ENCODE measurements at places on chromosomes 4 and X.

- DNase-seq, result no peak
These were observed 51.9 kb downstream of the CC2D2A start for GRCh38 chr4:15521442-15522039.

- DNase-seq, result no peak
These were observed 46.6 kb downstream of the FAM193A start for GRCh38 chr4:2583092-2583491.

- DNase-seq, result no peak
These were observed 7.7 kb downstream of the GAK start for GRCh38 chr4:924107-925096.

DNA sequence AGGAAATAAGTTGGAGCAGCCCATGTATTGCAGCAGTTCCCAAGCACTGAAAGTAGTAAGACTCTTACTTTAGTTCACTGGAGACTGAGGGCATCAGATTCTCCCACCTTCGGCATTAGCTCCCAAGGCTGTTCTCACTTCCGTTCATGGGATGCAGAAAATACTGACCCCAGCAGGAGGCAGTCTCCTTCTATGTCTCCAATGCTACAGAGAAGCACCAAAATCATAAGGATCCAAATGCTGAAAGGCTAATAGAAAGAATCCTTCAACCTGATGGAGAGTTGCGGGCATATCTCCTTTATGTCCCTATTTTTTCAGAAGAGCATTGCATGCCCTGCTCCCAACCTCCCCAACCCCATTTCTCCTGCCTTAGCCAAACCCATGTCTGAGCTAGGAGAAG lies 32.4 kb downstream of the ADH7 start:
- DNase-seq, result no peak

DNA sequence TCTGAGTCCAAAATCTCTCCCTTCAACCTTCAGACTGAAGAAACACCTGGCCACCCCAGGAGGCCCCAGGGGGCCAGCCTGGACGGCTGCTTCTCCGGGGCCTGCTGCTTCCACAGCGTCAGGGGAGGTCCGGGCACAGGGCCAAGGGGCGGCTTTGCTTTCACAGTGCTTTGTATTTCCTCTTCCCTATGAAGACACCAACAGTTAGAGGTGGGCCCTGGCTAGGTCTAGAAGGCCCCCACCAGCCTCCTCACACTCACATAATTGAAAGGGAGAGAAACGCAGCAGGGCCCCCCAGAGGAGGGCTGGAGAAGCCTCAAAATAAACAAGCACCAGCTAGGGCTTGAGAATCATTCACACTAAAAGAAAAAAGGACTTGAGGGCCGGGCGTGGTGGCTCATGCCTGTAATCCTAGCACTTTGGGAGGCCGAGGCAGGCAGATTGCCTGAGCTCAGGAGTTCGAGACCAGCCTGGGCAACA lies 17.8 kb downstream of the SCD5 start:
- DNase-seq, result no peak

DNA sequence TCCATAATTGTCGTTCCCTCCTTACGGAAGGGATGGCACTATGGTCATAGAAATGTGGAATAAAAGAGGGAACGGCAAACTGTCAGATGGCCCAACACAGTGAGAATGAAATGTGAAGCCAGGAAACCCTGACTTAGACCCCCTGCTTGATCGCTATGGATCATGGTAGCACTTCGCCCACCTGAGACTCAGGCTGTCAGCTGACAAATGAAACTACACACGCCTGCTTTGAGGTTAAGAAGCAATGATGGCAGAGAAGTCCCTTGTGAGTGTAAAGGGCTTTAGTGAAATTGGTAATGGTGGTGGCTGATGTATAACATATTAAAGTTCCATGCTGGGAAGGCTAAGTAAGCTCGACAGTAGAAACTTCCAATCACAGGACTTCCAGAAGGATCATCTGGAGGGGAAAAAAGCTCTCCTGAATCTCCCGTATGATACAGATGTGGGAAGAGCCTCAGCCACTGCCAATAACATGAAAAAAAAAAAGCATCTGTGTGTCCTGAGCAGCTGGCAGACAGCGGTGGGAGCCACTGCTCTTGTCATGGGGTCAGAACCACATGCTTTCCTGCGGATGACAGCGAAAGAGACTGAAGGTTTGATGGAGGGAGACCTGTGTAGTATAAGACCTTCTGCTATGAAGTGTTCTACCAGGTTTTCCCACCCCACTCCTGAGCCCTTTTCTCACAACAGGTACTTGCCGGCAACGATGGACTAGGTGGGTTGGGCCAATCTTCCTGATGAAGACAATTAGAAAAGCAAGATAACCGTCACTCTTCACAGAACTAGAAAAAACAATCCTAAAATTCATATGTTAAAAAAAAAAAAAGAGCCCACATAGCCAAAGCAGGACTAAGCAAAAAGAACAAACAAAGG lies 107.6 kb downstream of the AFAP1 start:
- DNase-seq, result no peak

- no peak for DNase-seq
These were observed 13.8 kb upstream of the STBD1 start for GRCh38 chr4:76292730-76293129.

DNA sequence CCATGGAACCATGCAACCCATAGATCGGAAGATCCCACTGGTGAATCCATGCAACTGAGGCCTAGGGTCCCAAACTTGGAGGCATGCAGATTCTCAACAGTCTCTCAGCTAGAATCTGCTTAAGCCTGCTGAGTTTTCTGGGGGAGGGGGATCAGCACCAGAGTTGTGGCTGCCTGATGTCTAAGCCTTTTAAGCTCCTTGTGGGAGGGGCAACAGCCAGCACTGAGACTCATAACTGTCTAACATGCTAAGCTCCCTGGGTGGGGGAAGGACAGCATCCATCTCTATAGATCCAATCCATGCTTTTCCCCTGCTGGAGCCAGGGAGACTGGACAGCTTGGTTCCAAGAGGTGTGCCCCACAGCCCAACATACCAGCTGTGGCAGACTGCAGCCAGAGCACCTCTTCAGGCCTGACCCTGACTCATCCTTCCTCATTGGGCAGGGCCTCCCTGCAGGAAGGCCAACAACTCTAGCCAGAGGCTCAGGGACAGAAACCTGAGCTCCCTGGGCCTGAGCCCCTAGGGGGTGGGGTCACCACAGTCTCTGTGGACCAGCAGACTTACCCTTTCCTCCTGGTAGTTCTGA lies 300.1 kb upstream of the SLC7A11 start:
- DNase-seq, result no peak

DNA sequence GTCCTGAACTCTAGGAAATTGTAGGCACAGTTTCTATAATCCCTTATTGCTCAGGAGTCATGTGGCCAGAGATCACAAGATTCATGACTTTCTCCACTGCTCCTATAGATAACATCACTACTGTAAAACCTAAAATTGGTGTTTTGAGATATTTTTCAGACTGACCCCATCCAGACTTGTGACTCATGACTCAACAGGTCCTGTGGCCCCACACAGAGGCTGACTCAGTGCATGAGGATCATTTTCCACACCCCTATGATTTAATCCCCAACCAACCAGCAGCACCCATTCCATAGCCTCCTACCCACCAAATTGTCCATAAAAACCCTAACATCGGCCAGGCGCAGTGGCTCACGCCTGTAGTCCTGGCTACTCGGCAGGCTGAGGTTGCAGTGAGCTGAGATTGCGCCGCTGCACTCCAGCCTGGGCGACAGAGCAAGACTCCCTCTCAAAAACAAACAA lies 13.2 kb upstream of the XIAP start:
- no peak for DNase-seq

DNA sequence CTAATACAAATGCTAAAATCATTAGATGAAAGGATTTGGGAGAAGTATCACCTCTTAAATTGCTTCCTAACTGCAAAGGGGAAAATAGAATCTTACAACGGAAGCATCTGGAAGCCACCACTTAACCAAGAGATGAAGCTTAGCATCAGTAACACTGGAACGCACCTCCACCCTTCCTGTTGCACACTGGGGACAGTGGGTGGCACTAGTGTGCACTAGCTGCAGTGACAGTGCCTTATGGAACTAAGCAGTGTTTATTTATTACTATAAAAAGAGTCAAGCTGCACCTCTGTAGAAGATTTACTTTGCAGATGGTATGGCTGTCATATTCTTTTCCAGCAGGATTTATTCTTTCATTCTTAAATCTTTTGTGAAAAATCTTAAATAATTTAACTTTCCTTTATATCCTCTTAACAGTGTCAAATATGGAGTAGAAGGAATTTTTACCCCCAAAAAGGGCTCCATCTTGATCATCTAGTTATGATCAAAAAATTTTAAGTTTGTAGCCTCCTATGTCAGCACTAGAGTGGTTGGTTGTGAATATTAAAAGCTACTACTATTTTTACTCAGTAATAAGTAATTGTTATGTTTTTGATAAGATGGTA lies 76.7 kb downstream of the SCD5 start:
- DNase-seq, result no peak

- no peak for DNase-seq
These were observed 11.3 kb upstream of the APLN start for GRCh38 chrX:129665916-129666644.

DNA sequence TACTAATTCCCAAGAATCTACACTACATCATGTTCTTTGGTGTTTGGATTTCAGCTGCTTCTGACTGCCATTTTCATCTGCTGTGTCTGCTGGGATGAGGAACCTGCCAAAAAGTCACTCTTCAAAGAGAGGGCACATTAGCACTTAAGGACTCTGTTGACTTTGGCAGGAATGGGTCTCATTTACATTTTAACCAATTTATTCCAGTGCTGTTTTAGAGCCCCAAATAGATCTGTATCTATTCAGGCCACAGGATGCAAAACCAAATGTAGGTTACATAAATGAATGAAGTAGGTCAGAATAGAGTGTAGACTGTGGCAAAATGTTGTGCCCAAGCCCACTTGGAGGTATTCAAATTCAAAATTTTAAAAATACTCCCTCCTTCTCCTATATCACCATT lies 14.4 kb downstream of the TXK start:
- no peak for DNase-seq

GRCh38 chr4:177505171-177505615 lies 63.0 kb upstream of the AGA start:
- DNase-seq, result no peak

DNA sequence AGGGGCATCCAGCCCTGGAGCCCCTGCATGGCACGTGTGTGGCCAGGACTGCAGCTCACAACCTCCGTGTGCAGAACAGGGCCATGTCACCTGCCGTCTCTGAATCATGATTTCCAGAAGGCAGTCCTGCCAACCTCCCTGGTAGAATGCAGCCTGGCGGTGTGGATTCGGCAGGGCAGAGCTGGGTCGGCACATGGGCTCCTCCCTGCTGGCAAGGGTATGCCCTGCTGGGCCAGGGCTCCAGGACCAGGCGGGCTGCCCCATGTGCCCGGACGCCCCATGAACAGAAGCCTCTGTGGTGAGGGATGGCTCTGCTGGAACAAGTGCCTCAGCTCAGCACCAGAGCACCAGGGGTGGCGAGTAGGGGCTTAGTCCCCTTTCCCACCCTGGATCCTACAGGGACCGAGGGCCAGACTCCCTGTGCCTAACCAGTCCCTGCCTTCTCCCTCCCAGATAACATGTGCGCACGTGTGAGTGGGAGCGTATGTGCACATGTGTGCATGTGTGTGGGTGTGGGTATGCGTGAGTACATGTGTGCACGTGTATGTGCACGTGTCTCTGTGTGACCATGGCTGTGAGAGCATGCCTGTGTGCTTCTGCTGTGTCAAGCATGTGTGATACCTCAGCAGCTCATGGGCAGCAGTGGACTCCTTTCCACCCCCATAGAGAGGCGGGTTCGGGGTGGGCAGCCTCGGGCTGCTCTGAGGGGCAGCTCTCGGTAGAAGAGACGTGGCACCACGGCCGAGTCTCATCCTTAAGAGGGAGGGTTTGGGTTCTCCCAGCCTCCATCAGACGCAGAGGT lies 10.3 kb upstream of the MXD4 start:
- DNase-seq, result no peak

GRCh38 chrX:46209768-46210167 lies 335.5 kb downstream of the ZNF674 start:
- no peak for DNase-seq

GRCh38 chr4:82124932-82125786 lies 248.6 kb downstream of the HNRNPD start:
- no peak for DNase-seq

GRCh38 chrX:51955200-51955599 lies 61.8 kb downstream of the MAGED1 start:
- no peak for DNase-seq

DNA sequence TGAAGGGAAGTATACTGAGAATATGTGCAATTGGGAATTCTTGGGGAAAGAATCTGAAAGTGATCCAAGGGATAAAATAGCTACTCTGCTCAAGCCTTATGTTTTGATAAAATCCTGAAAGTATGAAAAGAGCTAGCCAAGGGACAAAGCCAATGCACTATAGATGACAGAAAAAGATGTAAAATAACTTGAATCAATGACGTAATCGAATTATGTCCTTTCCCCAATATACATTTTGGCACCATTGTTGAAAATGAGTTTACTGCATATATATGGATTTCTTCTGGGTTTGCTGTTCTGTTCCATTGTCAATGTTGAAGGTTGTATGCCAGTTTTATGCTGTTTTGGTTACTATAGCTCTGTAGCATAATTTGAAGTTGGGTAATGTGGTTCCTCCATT lies 407.3 kb downstream of the DCAF12L2 start:
- DNase-seq, result no peak

DNA sequence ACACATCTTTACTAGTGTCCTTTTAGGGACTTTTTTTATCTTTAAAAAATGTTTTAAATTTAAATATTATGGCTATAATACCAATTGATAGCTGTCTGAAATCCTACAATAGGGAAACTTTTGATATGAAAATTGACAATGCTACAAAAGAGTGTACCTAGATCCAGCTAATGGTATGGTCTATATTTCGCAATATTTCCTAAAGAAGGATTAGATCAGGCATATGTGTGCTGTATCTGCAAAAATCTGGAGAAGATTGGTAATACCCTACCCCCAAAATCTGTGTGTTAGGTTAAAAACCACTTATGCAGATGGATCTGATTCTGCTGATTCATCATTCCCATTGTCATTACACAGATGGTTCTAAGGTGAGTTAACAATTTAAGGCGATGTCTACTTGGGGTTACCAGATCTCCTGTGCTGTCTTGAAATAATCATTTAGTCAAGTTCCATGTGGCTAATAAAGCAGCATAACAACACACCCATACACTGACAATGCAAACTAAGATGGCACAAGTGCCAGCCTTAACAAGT lies 137.1 kb downstream of the GASK1B start:
- DNase-seq, result no peak

DNA sequence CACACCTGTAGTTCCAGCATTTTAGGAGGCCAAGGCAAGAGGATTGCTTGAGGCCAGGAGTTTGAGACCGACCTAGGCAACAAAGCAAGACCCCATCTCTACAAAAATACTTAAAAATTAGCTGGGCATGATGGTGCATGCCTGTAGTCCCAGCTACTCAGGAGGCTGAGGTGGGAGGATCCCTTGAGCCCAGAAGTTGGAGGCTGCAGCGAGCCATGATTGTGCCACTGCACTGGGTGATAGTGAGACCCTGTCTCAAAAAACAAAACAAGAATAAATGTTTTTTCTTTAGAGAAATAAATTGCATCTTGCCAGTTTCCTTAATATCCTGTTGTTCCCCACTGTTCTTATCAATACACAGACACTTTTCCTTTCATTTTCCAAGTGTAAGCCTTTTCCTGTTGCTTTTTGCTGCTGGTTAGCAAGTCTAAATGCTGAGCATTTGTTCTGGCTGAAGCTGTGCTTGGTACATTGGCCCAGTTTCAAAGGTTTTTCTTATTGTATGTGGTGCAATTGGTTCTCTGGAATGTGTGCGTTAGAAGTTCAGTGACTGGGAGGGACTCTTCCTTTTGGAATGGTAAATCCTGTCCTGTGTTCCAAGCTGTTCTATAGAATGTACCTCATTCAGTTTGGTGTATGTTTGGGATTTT lies 98.2 kb downstream of the AFF1 start:
- no peak for DNase-seq

- DNase-seq, result no peak
These were observed 402 bp upstream of the UPRT start for GRCh38 chrX:75273483-75273882.

All from stimulated activated CD4-positive, alpha-beta T cell treated with anti-CD3 and anti-CD28 coated beads, TNF-alpha, amount 100 ng/mL, for 48 hours (primary cell).